ENCODE measurements at places on chromosomes 12 and 14.
A peak's percentile ranks its signal among the peaks of the same experiment; 100 is the strongest.

DNA sequence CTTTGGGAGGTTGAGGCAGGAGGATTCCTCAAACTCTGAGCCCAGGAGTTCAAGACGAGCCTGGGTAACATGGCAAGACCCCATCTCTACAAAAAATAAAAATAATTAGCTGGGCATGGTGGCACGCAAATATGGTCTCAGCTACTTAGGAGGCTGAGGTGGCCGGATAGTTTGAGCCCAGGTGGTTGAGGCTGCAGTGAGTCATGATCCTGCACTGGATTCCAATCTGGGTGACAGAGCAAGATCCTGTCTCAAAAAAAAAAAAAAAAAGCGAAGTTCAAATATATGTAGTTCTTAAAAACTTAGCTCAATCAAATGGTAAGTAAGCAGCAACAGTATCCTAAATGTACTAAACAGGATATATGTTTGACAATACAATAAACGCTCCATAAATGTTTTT is 85.5 kb upstream of the SSTR1 start:
- H3K27ac ChIP-seq, result no peak overlapping the region
- H3K4me1 ChIP-seq, result 0 out of 2 replicates have a peak, but pooled peaks cover 5% of the 10 kb centered on the region
- no peaks in the 10 kb centered on the region for H3K27me3 ChIP-seq
- H3K4me3 ChIP-seq, result no peak overlapping the region

GRCh38 chr12:51222461-51222860 is 4.6 kb upstream of the POU6F1 start:
- peaks cover 14% of the 10 kb centered on the region for H3K4me1 ChIP-seq
- no peaks in the 10 kb centered on the region for H3K27me3 ChIP-seq
- no peak overlapping the region for H3K4me3 ChIP-seq
- DNase-seq, result no peak
- no peaks in the 10 kb centered on the region for H3K36me3 ChIP-seq

- H3K4me3 ChIP-seq, result no peak overlapping the region
- no peaks in the 10 kb centered on the region for H3K27me3 ChIP-seq
- peaks cover 57% of the 10 kb centered on the region for H3K36me3 ChIP-seq
- peaks cover 7% of the 10 kb centered on the region for H3K4me1 ChIP-seq
Observed at GRCh38 chr14:91997492-91997891, 42.4 kb downstream of the TRIP11 start.

DNA sequence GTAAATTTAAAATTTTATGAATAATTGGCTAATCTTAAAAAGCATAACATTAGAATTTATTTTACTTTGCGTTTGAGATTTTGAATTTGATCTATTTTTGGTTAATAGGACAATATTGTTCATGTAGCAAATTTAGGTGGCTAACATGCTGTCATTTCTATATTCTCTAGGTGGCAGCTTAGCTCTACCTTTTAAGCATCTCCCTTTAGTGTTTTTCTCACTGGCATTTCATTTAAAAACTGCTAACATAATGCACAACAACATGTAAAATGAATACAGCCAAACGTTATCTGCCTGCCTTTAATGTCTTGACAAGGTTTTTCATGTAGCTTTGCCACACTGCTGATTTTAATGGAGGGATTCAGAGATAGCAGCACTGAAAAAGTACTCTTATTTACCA is 272.4 kb upstream of the FBXO33 start:
- no peak overlapping the region for H3K27ac ChIP-seq
- no peak overlapping the region for H3K4me3 ChIP-seq
- H3K36me3 ChIP-seq, result no peaks in the 10 kb centered on the region
- no peaks in the 10 kb centered on the region for H3K27me3 ChIP-seq
- H3K4me1 ChIP-seq, result no peaks in the 10 kb centered on the region

DNA sequence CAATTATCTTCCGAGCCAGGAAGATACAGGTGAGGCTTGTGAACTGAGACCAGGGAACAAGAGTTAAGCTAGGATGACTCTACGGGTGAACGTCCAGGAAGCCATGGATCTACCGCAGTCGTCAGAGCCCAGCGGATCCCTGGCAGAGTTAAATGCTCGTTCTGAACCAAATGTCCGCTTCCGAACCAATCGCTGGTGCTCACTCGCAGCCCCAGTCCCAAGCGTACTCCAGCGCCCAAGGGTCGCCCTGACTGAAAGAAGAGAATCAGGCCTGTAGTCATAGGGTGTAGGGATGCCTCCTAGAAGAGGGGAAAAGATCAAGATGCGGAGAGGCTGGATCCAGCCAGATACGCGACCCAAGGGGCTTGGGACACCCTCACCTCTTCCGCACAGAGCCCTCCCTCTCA is 283 bp downstream of the VIPAS39 start:
- DNase-seq, result no peak
- peak overlapping the region; percentile 76 for H3K27ac ChIP-seq

GRCh38 chr12:90333424-90333823 is 621.6 kb downstream of the CCER1 start:
- no peak overlapping the region for H3K27ac ChIP-seq
- H3K36me3 ChIP-seq, result no peaks in the 10 kb centered on the region
- DNase-seq, result no peak

- H3K36me3 ChIP-seq, result no peaks in the 10 kb centered on the region
- DNase-seq, result no peak
- no peak overlapping the region for H3K27ac ChIP-seq
Observed at GRCh38 chr14:52370406-52370935, 56.4 kb downstream of the PTGER2 start.

- no peaks in the 10 kb centered on the region for H3K4me1 ChIP-seq
- H3K27ac ChIP-seq, result no peak overlapping the region
- no peaks in the 10 kb centered on the region for H3K27me3 ChIP-seq
- no peak for DNase-seq
- H3K36me3 ChIP-seq, result no peaks in the 10 kb centered on the region
Observed at GRCh38 chr14:66249544-66249943, 236.6 kb upstream of the CCDC196 start.

DNA sequence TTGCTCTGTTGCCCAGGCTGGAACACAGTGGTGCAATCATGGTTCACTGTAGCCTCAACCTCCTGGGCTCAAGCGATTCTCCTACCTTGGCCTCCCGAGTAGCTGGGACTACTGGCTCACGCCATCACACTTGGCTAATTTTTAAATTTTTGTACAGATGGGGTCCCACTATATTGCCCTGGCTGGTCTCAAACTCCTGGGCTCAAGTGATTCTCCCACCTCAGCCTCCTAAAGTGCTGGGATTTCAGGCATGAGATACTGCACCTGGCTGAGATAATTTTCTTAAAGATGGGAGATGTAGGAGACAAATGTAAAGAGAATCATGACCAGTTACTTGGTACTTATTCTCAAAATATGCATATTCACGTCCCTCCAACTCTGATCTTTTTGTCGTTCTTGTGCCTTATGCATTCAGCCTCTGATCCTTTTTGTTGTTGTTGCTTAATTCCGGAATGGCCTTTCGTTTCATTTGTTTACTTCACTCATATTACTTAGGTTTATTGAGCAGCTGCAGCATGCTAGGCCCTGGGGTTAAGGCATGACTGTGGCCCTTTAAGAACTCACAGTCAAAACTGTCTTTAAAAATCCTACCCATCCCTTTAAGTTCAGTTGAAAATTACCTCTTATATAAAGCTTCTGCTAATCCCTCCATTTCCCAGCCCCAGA is 8.9 kb downstream of the RBMS2 start:
- no peak overlapping the region for H3K27ac ChIP-seq
- no peaks in the 10 kb centered on the region for H3K27me3 ChIP-seq
- no peak for DNase-seq
- H3K4me1 ChIP-seq, result no peaks in the 10 kb centered on the region

DNA sequence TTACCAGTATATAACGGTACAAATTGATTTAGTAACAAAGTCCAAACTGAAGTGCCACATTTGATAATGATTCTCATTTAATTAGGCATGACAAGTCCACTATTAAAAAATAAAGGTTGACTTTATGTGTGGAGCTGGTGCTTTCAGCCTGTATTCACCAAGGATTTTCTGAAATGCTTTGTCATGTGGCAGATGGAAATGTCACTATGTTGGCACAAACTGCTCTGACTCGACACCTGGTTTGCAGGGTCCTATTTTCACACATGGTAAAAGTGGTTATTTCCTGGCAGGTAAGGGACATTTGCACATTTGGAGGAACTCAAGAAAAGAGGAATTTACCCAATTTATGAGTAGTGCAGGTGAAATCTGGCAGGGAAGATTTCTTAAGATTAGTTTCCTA is 572.6 kb upstream of the MDGA2 start:
- no peak overlapping the region for H3K27ac ChIP-seq
- H3K4me3 ChIP-seq, result no peak overlapping the region
- no peak for DNase-seq
- H3K27me3 ChIP-seq, result no peaks in the 10 kb centered on the region
- no peaks in the 10 kb centered on the region for H3K36me3 ChIP-seq

- no peak for DNase-seq
- H3K27me3 ChIP-seq, result no peaks in the 10 kb centered on the region
- no peak overlapping the region for H3K4me3 ChIP-seq
- no peak overlapping the region for H3K27ac ChIP-seq
- H3K4me1 ChIP-seq, result no peaks in the 10 kb centered on the region
Observed at GRCh38 chr12:124393414-124393790, 98.5 kb downstream of the RFLNA start.

GRCh38 chr12:85996280-85996679 is 122.2 kb downstream of the NTS start:
- no peaks in the 10 kb centered on the region for H3K27me3 ChIP-seq
- H3K27ac ChIP-seq, result no peak overlapping the region
- no peaks in the 10 kb centered on the region for H3K36me3 ChIP-seq
- no peak for DNase-seq

DNA sequence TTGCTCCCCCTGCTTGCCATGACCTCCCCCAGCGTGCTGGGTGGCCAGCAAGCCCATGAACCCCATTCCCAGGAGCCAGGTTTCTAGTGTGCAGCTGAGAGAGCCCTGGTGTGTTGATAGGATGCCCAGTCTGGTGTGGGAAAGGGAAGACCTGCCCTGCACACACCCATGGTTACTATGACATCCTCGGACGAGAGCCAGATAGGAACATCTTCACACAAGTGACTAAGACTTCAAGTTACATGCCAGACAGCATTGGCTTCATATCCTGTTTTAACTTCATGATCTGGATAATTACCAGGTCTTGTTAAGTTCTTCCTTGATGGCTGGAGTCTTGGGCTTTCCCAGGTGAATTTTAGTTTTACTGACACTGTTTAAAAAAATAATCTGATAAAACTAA is 196.6 kb upstream of the EGLN3 start:
- H3K4me3 ChIP-seq, result no peak overlapping the region
- H3K27ac ChIP-seq, result no peak overlapping the region
- no peaks in the 10 kb centered on the region for H3K27me3 ChIP-seq
- no peaks in the 10 kb centered on the region for H3K4me1 ChIP-seq
- no peaks in the 10 kb centered on the region for H3K36me3 ChIP-seq
- no peak for DNase-seq

GRCh38 chr12:110555577-110556406 is 27.3 kb downstream of the PPTC7 start:
- peaks cover 18% of the 10 kb centered on the region for H3K36me3 ChIP-seq
- H3K4me1 ChIP-seq, result no peaks in the 10 kb centered on the region
- no peak for DNase-seq
- no peaks in the 10 kb centered on the region for H3K27me3 ChIP-seq

DNA sequence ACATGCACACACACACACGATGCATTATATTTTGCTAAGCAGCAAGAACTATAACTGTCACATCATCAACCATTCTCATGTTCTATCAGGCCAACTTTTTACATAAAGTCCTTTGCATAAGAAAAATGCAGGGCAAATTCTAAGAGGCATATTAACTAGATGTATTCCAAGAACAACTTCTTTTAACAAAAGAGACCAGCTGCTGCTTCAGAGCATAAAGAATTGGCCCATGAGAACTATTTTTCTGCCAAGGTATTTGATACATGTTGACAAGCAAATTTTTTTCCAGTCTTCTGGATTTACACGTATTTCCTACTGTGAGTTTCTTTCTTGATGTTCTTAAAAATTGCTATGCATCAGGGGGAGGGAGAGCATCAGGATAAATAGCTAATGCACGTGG is 27.2 kb downstream of the GLT8D2 start:
- no peak for DNase-seq
- H3K27ac ChIP-seq, result no peak overlapping the region
- no peaks in the 10 kb centered on the region for H3K36me3 ChIP-seq
- H3K4me1 ChIP-seq, result no peaks in the 10 kb centered on the region

GRCh38 chr12:86744547-86745212 is 488.5 kb upstream of the MGAT4C start:
- H3K27me3 ChIP-seq, result no peaks in the 10 kb centered on the region
- no peak overlapping the region for H3K27ac ChIP-seq
- DNase-seq, result no peak
- no peaks in the 10 kb centered on the region for H3K4me1 ChIP-seq

DNA sequence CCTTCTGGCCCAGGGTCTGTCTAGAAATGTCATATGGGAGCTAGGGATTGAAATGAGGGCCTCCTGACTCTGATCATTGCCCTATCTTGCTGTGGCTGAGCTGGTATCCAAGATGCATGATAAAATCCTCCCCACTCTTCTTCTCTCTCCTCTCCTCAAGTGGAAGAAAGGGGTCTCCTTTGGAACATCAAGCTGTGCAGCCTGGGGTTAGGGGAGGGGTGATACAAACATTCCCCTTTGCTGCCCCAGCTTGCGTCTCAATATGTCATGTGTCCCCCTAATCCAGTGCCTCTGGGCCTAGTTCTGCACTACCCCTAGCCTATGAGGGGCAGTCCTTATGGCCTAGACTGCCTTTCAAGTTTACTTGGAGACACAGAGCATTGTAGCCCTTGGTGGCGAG is 8.5 kb downstream of the RDH16 start:
- no peaks in the 10 kb centered on the region for H3K4me1 ChIP-seq
- H3K27ac ChIP-seq, result no peak overlapping the region
- no peaks in the 10 kb centered on the region for H3K36me3 ChIP-seq
- no peaks in the 10 kb centered on the region for H3K27me3 ChIP-seq
- H3K4me3 ChIP-seq, result no peak overlapping the region
